Fibroblast of skin of abdomen (primary cell): ENCODE measurements at places on chromosomes 1 and 21.
A peak's percentile ranks its signal among the peaks of the same experiment; 100 is the strongest.

- no peak for DNase-seq
Measured at GRCh38 chr1:207882692-207883091, 28.2 kb downstream of the CD34 start.

DNA sequence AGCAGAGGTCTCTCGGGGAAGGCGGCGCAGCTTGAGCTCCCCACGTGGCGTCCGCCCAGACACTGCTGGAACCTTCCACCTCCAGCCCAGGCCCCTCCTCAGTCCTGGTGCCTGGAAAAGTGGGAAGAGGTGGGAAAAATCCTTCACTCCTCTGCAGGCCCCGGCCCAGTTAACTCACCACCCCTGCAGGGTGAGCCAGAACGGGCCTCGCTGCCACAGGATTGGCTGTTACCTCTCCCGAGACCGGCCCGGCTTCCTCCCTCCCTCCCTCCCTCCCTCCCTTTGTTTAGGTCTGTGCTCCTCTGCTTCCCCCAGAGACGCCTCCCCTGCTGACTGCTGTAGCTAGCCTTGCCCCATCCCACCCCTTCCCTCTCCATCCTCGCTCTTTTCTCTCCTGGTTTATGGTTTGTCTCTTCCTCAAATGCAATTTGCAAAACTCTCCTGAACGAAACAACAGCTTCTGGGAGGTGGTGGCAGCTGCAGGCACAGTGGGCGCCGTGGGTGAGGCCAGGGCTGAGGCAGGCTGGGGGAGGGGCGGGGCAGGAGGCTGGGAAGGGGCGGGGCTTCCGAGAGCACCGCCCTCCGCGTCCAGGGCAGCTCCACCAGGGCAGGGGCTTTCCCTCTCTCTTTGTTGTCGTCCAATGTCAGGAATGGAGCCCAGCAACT, 6.5 kb downstream of the CAPN9 start:
- peak; percentile 39 for DNase-seq

DNA sequence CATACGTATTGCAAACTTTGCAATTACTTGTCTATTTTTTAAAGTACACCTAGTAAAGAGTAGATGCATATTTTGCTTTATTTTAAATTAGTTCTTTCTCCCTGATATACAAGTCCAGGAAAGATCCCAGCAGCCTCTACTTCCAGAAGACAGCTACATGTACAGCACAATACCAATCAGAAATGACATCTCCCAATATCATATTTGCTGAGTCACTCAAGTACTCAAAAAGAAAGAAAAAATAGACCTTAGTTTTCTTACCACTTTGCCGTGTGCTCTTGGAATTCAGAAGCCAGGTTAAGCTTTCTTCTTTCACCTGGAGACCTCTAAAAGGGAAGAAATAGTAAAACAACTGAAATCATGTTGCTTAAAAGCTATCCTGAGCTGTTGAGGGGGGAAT, 412.6 kb upstream of the RUNX1 start:
- DNase-seq: no peak

- DNase-seq: no peak
Measured at GRCh38 chr1:20089328-20090077, 19.5 kb downstream of the PLA2G5 start.

DNA sequence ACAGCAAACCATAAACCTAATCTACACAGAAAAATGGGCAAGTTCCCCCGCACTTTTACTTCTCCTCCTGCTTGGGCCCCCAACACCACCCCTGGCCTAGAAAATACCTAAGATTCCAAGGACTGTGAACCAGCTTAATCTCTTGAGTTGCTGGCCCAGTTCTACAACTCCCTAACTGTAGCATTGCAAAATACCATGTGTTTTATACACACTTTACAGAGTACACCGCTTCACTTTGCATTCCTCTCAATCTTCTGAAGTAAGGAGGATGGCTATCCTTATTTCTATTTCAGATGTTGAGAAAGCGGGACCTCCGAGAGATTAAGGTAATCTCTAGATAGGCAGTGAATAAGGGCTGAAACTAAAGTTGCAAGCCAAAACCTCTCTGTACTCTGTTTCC, 408.3 kb upstream of the NR5A2 start:
- no peak for DNase-seq

DNA sequence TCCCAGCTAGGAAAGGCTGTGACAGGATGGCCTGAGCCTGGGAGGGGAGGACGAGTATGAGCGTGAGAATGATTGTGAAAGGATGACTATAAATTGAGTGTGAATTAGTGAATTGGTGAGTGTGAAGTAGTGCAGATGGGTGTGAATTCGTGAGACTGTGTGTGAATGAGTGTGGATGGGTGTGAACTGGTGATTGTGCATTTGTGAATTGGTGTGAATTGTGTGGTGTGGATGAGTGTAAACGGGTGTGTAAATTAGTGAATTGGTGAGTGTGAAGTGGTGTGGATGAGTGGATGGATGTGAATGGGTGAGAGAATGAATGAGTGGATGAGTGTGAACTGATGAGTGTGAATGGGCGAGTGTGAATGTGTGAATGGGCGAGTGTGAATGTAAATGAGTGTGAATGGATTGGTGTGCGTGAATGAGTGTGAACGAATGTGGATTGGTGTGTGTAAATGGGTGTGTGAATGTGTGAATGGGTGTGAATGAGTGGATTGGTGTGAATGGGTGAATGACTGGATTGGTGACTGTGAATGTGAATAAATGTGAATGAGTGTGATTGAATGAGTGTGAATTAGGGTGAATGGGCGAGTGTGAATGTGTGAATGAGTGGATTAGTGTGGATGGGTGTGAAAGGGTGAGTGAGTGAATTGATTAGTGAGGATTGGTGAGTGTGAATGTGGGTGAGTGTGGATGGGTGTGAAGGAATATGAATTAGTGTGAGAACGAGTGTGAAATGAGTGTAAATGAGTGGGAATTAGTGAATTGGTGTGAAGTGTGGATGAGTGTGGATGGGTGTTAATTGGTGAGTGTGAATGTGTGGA, 7.7 kb upstream of the MXRA8 start:
- DNase-seq: no peak

DNA sequence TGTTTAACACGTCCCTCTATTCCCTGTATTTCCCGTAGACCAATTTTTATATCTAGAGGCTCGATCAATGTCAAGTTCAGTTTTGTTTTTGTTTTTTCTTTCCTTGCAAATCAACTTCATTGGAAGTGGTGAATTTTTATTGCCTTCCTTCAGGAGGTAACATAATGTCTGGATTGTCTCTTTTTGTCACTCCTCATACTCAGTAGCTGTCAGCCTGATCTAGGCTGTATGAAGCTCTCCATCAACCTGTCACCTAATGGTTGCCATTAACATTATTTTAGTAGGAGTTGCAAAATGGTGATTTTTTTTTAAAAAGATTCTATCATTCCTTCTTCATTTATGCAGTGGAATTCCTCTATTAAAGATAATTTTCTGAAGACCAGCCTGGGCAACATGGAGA, 49.7 kb upstream of the KIF26B start:
- no peak for DNase-seq

- no peak for DNase-seq
Measured at GRCh38 chr1:194060481-194060880, 874.1 kb upstream of the B3GALT2 start.

DNA sequence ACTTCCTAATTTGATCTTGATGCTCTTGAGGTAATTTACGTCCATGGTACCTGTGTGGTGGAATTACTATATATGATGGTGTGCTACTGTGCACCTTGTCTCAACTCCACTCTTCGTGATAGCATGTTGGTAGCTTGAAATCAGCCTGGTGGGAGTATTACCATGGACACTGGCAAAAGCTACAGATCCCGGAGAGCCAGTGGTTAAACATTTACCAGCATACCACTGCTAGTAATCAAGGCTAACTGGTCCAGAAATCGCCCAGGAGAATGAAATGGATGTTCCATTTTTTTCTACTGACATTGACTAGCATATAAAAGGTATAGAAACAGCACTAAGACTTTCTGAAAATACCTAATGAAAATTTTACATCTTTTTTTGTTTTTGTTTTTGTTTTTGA, 30.6 kb downstream of the ELK4 start:
- no peak for DNase-seq

DNA sequence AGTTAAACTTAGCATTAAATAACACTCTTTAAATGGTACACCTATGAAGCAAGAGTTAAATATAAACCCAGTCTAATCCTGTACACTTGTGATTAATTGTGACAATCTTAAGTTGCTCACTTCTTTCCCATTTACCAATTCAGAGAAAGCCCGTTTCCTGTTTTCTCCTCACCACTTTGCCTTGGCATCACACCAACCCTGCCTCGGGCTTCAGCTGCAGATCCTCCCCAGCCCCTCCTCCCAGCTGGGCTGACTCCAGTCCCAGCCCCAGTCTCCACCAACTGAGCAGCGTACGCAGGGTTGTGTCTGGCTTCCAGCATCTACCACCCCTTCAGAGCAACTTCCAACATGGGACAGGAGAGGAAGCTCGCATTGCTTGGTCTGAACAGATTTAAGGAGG, 4.1 kb downstream of the PYCR2 start:
- peak; percentile 74 for DNase-seq

GRCh38 chr1:76492752-76493430, 374.4 kb upstream of the ST6GALNAC5 start:
- no peak for DNase-seq

DNA sequence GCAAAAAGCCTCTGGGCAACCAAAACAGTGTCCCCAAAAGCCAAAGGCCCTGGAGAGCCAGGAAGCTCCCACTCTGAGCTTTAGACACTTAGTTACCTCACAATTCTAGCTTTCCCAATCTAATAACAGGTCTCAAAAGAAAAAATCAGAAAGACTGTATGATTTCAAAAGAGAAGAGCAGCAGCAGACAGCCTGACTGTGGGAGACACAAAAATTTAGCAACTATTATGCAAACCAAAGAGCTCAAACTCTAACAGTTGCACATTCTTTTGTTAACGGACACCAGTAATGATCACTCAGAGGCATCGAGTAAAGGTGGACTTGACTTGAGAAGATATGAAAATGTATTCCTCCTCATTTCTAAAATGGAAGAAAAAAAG, 160.1 kb downstream of the SLC45A1 start:
- no peak for DNase-seq

GRCh38 chr1:21338573-21339355, 48.5 kb upstream of the ECE1 start:
- no peak for DNase-seq

DNA sequence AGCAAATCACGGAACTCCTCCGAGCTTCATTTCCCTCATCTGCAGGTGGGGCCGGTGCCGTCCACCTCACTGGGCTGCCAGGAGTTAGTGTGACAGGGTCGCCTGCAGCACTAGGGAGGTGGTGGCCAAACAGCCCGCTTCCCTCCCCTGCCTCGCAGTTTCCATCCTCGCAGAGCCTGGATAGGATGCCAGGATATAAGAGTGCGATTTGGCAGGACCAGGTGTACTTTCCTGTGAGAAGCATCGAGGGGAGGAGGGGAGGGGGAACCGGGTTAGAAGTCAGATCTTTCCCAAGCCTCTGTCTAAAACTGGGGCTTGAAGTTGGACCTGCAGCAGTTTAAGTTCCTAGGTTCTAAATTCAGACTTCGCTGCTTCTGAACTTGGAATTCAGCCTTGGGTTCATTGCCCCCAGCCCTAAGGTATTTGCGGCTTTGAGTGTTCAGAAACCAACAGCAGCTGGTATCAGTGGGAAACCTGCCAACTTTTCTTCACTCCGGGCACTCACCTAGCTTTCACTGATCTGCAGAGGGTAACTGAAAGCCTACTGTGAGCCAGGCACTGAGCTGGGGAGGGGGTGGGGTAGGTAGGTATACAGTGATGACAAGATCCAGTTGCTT, 1.7 kb upstream of the JUN start:
- peak; percentile 61 for DNase-seq

DNA sequence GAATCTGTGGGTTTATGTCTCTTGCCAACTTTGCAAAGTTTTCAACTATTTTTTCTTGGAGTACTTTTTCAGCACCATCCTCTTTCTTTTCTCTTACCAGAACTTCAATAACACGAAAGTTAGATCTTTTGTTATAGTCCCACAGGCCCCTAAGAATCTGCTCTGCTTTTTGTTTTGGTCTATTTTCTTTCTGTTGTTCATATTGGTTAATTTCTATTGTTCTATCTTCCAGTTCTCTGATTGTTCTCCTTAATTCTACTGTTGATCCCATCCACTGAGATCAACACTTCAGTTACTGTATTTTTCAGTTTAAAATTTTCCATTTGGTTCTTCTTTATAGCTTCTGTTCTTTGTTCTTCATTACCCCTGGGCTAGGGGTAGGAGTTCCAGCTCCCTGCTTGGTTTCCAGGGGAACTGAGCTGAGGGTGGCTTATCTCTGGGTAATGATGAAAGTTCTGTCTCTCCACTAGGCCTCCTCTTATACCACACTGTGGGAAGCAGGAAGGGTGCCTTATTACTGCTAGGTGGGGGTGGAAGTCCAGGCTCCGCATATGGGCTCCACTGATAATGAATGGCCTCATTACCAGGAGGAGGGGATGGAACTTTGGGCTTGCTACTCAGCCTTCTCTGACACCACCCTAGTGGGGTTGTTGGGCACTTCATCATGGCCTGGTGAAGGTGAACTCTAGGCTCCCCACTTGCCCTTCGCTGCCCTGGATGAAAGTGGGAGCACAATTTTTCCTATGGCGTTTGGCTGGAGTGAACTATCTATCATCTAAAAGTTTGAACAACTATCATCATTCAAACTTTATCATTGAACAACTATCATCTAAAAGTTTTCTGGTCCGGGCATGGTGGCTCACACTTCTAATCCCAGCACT, 39.3 kb downstream of the NAV1 start:
- DNase-seq: no peak

GRCh38 chr1:110850627-110851026, 22.3 kb upstream of the CD53 start:
- no peak for DNase-seq

- DNase-seq: no peak
Measured at GRCh38 chr1:157262422-157262821, 124.2 kb upstream of the ETV3 start.

- peak; percentile 35 for DNase-seq
Measured at GRCh38 chr1:153775458-153776327, 486 bp downstream of the SLC27A3 start.

GRCh38 chr21:15870819-15871218, 141.0 kb downstream of the USP25 start:
- no peak for DNase-seq

GRCh38 chr1:96059276-96059675, 662.3 kb upstream of the PTBP2 start:
- no peak for DNase-seq

DNA sequence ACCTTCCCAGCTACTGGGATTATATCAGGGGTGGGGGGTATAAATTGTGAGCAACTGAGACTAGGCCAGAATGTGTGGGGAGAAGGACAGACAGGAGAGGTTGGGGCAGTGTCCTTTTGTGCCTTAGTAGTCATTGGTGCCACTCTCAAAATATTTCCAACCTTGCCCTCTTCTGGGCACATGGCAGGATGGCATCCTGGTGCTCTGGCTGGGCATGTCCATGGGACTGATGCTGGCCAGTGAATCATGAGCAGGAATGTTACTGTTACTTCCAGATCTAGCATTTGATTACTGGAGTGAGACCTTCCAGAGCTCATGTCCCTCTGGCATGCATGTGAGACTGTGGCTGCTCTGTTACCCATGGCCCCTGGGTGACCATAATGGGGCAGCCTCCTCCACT, 151.2 kb downstream of the MATN1 start:
- no peak for DNase-seq

- DNase-seq: no peak
Measured at GRCh38 chr1:205480349-205480985, 24.0 kb upstream of the CDK18 start.

- no peak for DNase-seq
Measured at GRCh38 chr1:91505086-91505485, 4.4 kb downstream of the CDC7 start.

GRCh38 chr1:199449221-199449620, 578.3 kb upstream of the NR5A2 start:
- DNase-seq: peak; percentile 31
